CD4-positive, alpha-beta T cell treated with Interleukin-17A for 1 hour (primary cell): ENCODE measurements at places on chromosomes 5 and 9.

DNA sequence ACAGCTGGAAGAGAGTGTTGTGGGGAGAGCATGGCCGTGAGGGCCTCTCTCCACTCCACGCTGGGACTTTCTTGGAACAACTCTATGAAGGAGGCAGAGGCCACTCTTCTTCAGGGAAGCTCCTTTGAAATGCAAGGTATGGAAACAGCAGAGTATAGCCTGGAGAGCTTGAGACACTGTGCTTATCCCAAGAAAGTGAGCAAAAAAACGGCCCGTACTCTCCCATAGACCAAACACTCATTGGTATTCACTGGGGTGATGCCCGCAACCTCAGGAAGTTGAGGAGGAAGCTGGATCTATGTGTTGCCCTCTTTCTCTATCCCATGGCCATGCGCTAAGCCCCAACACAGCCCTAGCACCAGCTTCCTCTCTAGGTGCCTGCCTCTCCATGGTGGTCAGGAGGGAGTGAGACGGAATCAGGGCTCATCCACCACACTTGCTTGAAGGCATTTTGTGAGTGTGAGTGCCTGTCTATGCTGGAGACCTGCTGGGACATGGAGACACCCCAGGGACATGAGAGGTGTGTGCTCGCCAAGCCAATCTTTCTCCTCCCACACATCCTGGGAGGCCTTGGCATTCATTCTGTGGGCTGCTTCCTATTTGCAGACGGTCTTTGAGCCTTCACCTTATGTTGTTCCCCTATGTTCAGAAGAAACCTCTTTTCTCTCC lies 616.6 kb downstream of the IRX1 start:
- DNase-seq: no peak

DNA sequence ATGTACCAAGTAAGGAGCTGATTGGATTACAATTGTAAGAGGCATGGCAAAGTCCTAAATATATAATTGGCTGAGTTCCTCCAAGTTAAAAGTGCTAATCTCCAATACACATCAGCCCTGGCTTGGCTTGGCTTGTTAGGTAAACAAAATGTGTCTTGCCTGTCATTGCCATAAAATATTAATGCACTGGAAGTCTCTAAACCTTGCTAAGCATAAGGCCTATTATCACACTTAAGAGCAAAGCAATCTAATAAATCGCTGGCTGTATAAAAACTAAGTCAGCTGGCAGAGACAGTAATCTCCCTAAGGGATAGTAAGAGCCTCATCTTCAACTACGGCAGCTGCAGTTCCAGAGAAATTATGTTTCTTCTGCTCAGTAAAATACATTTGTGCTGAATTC lies 418.6 kb upstream of the GRAMD2B start:
- no peak for DNase-seq

DNA sequence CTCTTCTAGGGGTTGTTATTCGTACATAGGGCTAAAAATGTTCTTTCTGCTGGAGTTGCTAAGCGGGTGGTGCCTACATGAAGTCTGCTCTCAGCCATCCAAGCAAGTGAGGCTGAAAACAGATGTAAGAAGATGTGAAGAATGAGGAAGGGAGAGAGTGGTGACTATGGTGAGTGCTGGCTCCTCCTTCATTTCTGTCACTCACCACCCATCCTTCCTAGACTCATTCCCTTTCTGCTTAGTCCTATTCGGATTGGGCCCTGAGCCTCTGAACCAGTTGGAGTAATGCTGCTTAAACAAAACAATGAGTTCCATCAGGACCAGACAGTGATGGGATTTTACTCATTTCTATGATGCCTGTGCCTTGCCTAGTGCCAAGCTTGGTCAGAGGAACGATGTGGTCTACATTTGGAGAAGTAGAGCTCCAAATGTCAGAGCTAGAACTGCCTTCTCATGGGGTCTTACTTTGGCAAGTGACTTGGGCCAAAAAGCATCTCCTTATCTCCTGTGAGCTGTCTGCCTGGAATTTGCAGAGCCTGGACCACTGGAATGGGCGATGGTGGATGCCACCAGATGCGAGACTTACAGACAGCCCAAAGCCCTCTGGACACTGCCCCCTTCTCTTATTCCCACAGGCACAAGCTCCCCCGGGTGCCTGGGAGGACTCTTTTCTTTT lies 192.9 kb downstream of the FBXL7 start:
- DNase-seq: no peak

- DNase-seq: no peak
Measured at GRCh38 chr5:58912116-58912515, 329.2 kb downstream of the RAB3C start.

GRCh38 chr9:109600142-109600541 lies 102.0 kb upstream of the PTPN3 start:
- no peak for DNase-seq

- DNase-seq: no peak
Measured at GRCh38 chr9:137382444-137383080, 40.4 kb downstream of the EXD3 start.

DNA sequence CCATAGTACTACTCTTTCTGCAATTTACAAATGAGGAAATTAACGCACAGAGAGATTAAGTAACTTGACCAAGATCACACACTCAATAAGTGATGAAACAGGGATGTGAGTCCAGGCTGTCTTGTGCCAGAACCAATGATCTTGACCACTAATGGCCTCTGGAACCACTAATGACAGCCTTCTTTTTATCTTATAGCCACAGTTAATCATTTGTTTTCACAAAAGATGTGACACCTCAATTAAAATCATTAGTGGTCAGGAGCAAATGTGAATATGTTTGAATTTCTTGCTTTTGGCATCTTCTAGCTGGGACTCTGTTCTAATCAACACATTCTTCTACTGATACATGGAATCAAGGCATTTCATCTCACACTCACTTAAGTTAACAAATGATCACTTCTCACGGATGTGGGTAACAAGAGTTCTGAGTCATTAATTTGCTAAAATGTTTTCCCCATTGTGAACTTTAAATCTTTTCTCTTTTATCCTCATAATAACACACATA lies 102.7 kb upstream of the CD180 start:
- no peak for DNase-seq

DNA sequence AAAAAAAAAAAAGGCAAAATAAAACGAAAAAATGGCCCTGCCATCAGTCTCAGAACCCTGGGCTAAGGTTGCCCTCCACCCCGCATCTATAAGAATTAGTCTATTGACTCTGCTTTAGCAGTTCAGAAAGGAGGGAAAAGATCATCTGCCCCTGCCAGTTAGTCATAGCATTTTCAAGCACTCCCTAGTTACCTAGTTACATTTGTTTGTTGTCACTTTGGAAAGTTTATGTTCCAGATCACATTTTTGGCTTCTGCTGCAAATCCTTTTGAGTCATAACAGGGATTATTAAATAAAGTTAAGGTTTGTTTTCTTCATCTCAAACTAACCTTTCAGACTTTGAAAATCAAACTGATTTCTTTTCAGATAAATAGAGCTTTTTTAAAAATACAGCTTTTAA lies 52.1 kb downstream of the AQP7 start:
- DNase-seq: no peak

DNA sequence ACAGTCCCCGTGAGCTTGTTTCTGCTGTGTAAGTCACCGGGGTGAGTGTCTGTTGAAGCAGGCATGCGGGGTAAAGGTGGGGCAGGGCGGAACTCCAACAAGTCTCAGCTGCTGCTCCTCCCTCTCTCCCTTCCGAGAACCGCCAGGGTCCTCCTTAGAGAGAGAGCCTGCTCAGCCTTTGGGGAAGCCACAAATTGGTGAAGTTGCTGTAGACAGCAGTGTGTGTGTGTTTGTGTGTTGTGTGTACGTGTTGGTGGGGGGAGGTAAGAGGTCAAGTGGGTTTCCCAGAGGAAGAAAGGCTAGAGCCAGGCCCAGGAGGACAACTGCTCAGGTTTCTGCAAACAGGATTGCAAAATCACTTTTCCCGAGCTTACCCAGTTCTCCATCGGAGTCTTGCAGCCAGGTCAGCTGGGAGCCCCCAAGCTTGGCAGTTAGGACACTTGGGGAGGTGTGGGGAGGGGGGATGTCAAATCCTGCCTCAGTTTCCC lies 38.9 kb upstream of the DAB2IP start:
- DNase-seq: no peak

- DNase-seq: no peak
Measured at GRCh38 chr5:137617528-137618205, 118.2 kb downstream of the KLHL3 start.
